ENCODE measurements at places on chromosomes 1 and 21.

GRCh38 chr1:173986951-173987350 is 35.2 kb downstream of the RC3H1 start:
- DNase-seq = no peak

DNA sequence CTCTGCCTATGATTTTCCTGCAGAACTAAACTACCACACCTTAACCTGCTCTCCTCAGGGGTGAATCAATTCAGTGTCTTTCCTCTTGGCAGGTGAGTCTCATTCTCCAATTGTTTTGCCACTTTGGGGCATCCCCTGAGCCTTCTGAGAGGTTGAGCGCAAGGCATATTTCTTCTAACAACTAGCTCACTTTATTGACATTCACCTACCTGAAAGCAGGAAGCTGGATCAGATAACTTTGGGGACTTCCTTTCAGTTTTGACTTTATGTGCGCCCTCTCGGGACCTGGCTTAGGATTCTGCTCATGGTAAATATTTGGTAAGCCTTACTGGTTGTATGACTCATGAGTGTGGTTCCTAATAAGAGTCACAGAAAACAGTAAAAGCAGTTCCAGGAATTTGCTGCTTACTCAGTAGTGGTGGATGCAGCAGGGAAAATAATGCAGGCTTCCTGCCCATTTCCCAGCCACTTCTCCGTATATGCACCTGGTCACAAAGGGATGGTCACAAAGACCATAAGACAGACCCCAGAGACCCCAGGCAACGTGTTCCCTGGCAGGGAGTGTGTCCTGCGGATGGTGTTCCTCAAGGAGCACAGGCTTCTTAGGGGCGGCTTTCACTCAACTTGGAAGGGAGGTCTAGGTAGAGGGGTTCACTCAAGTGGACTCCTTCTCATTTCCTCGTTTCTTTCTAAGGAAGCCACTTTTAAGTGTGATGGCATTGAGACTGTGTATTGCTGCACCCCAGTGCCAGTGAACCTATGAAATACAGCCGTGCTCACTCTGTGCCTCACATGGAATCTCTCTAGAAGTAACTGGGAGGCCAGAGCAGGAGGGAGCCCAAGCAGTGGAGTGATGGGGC is 22.0 kb upstream of the BATF3 start:
- DNase-seq = no peak

GRCh38 chr1:103529746-103530145 is 4.2 kb downstream of the RNPC3 start:
- no peak for DNase-seq

DNA sequence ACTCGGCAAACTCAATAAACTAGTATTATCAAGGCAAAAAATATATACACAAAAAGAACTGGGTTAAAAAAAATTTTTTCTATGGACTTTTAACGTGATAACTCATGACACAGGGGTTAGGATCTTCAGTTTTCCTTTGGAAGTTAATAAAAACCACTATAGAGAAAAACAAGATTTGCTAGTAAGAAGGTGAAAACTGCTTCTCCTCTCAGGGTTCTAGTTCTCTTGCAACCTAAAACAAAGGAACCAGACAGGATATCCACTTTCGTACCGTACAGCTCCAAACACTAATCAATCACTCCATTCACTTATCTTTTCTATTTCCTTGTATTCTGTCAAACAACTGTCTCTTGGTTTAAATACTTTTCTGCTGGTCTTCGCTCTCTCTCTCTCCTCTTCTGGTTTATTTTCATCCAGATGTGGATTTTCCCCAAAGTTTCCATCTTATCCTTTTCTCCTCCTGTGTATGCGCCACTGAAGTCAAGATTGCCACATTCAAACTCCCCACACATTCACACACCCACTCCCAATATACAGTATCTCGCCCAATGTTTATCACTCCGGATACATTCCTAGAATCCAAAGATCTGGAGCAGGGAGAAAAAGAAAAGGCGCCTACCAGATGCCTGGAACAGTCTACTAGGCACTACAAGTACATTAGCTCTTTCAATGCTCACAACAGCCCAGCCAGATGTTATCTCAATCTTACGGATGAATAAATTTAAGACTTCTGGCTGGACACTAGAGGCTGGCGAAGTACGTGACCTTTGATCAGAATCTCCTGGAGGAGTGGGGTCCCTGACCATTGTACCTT is 775 bp upstream of the PRPF38B start:
- no peak for DNase-seq

- no peak for DNase-seq
Measured at GRCh38 chr1:997993-998744, 1.7 kb downstream of the HES4 start.

DNA sequence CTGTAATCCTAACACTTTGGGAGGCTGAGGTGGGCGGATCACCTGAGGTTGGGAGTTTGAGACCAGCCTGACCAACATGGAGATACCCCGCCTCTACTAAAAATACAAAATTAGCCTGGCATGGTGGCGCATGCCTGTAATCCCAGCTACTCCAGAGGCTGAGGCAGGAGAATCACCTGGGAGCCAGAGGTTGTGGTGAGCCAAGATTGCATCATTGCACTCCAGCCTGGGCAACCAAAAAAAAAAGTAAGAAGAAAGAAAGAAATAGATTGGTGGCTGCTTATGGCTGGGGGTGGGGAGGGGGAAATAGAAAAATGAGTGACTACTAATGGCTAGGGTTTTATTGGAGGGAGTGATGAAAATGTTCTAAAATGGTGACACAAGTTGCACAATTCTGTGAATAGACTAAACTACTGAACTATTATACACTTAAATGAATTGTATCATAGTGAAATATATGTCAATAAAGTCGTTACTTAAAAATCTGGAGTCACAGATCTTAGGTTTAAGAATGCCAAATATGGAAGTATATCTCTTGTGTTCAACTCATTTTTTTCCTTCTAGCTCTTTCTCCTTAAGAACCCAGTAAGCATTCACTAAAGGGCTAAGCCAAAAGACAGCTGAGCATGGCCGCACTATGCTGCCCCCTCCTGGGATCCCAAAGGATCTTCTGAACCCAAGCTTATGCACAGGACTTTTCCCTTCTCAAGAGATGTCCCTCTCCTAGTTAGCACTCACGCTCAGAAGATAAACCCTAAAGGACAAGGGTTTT is 3.2 kb upstream of the NPL start:
- peak; percentile 39 for DNase-seq

DNA sequence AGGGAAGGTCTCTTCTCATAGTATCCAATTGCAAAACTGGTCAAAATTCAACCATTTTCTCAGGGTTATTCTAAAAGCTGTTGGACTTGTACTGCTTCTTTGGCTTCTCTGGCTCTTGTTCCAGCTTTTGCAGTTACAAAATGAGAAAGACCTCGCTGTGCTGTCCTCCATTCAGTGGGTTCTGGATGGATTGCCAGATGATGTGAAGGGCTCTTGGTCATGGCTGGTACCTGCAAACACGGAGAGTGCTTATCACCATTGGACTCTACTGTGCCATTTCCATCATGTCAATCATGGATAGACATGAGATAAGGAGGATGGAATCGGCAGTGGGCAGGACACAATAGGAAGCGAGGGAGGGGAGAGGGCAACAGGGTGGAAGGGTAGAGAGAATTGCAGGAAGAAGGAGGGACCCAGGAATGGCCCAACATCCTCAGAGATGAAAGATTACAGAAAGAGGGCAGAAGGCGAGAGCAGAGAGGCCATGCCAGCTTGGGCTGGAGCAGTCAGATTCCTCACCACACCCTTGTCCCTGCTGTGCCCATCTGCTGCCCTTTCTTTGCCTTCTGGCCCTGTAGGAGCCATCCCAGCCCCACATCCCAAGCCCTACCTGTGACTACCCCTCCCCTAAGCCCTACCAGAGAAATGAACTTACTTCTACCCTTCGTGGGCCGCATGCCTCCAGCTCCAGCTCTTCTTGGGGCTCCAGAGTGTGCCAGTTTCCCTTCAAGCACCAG is 70.3 kb downstream of the HIVEP3 start:
- no peak for DNase-seq

DNA sequence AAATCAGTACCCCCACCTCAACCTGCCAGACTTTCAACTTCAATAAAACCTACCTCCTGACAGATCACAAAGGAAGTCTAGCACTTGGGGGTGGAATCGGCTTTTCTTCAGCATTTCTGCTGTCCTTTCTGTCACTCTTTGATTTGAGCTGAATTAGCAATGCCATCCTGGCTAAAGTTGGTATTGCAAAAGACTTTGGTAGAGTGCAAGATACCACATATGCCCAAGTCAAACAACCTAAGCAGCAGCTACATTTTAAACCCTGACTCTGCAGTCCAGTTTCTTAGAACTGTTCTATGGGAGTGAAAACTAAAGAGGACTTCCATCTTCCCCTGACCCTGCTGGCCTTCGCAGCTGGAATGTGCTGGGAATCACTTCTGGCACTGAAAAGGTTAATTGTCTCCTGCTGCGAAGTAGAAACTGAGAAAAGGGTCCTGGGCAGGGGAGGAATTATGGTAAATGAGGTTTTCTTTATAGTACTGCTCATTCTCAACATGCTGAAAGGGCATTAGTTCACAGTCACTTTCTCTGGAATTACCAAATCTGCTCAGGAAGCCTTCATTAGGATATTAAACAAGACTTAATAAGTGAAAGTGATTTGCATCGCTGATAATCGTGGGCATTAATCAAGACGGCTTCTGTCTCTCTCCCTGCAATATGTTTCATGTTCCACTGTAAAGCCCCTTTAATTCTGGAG is 126.2 kb upstream of the SMYD2 start:
- no peak for DNase-seq

DNA sequence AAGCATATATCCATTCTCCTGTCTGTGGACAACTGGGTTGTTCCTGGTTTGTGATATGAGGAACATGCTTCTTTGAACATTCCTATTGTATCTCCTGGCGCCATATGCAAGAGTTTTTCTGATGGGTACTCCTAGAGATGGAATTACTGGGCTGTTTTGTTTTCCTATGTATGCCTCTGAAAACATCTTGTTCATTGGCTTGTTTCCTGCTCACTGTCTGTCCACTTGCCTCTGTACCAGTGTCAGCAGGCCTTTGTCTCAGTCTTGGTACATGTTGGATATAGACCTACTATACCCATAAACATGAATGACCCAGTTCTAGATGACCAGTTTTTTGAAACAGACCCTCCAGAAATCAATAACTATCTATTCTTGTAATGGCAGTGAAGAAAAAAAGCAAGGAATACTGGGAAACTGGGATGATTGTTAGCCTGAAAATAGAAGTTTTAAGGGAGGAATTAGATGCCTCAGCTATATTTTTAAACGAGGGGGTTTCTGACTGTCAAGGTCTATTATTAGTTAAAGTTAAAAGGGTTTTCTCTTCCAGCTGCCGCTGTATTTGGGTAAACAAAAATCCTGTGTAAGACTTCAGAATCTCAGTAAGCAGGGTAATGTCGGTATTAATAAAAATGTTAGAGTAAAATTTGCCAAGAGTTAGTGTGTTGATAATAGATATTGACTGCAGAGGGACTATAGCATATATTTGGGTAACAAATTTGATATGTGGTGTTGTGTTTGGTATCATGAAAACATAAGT is 103.6 kb downstream of the RYR2 start:
- DNase-seq = no peak

DNA sequence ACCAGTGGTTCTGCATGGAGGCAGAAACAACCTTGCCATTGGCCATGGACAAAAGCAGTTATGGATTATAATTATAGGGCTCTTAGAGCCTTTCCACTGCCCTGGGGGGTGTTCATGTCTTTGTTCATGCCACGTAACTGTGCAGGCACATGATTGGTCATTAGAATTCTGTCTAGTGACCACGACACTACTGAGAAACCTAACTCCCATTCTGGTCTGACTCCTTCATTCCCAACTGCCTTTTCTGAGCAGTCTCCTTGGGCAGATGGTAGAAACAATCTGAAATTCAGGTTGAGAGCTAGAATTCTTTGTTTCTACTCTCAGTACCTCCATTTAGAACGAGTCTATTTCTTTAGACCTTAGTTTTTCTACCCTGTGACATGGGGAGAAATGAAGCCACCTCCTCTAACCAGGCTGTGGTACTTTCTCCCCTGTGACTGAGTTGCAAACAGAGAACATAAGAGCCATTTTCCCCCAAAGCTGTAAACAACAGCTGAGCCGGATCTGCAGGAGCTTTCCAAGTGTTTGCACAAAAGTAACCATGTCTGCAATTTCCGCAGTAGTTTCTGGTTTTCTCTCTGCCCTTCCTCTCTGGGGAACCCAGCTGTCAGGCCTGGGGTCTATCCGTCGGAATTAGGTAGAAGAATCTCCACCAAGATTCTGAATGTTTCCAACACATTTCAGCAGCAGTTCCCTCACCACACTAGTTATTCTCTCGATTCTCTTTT is 37.7 kb upstream of the IPO9 start:
- DNase-seq = no peak

DNA sequence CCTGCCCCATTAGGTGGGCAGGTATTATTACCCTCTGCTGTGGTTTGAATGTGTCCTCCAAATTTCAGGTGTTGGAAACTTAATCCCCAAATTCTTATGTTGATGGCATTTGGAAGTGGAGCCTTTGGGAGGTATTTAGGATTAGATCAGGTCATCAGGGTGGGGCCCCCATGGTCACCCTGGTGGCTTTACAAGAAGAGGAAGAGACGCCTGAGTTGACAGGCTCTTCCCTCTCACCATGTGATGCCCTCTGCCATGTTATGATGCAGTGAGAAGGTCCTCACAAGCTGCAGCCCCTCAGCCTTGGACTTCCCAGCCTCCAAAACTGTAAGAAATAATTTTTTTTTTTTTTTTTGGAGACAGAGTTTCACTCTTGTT is 8.8 kb upstream of the THEMIS2 start:
- no peak for DNase-seq

DNA sequence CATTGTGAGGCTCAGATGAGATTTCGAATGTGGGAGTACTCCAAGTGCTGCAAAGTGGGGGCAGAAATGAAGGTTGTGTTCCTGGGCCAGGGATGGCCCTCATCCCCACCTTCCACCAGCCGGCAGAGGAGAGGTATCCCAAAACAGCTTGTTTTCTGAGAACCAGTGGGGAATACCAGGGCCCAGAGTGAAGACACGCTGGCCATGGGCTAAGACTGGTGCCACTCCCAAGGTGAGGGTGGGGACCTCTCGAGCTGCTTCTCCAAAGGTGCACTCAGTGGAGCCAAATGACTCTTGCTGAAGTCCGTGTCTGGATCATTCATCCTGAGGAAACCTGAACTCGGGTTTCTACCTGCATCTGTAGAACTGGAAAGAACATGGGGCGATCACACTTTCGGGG is 22.1 kb downstream of the KCNA2 start:
- no peak for DNase-seq

DNA sequence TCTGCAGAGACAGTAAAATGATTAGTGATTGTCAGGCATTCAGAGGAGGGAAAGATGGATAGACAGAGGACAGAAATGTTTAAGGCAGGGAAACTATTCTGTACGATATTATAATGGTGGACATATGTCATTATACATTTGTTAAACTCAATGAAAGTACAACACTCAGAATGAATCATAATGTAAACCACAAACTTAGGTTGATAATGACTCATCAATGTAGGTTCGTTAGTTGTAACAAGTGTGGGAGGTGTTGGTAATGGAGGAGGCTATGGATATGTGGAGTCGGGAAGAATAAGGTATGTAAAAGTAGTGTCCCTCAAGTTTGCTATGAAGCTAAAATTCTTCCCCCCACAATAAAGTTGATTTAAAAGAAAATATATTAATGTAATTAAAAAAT is 455.0 kb downstream of the BRINP3 start:
- no peak for DNase-seq
